Ovary (tissue), 10 donors: ENCODE measurements at places on chromosomes 3 and 15. TPM values are rescaled to one million over a fixed set of nuclear protein-coding genes. Genes with fewer than 3 reads are reported as not detected.

DNA sequence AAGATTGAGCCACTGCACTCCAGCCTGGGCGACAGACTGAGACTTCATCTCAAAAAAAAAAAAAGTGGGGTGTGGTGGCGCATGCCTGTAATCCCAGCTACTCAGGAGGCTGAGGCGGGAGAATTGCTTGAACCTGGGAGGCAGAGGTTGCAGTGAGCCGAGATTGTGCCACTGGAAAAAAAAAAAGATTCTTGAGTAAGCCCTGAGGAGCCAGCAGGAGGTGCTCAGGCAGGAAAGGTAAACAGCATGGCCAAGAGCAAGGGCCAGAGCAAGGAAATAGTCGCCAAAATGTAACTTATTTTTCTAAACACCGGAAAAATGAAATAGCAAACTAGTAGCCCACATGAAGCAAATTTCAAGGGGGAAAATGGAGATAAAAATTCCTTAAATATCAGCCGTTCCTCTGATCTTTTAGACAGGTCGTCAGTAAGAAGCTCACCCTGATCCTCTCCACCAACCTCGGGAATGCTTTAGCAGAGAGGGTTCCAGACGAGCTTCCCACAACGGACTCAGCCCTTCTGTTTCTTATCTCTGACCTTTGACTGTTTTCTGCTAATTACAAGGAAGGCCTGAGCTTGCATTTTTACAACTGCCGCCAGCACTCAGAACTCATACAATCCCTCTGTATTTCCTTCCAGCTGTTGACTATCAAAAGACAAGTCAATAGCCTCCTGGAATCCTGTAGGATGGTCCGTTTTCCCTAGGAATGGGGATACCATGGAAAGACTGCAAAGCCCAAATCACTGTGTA is 45.0 kb upstream of the AKAP13 start:
- DNase-seq: no peak

GRCh38 chr15:39974656-39975230 is 40.8 kb downstream of the EIF2AK4 start:
- DNase-seq: no peak

DNA sequence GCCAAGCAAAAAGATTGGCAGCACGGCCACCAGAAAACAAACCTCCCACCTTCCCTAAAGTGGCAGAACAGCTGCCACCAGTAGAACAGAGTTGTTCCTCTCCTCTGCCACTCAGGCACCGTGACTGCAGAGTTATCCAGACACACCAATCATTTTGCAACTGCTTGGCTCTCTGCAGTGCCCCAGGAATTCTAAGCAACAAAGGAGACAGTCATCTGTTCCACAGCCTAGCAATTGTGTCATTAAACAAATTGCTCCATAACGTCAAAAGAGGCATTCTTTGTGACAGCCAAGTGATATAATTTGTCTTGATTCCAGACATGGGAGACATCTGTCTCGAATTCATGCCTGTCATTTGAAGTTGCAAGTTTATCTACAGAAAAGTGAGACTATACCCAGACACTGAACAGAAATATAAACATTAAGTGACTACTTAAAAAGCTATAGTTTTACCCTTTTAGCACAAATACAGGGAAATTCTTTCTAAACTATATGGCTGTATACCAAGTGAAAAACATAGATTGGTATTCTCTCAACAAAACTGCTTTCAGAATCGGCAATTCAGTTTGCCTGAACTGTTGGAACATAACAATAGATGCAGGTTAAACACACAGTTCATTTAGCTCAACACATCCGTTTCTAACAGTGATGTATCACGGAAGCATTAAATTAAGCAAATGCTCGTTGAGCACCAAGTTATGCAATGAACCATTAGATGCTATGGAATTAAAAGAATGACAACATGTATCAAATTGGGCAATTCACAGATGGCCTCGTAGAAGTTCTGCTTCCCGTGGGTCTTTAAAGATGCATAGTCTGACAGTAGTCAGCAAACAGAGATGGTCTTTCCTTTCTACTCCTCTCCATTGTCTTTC is 281.3 kb downstream of the FGF12 start:
- no peak for DNase-seq

The ERICH6 gene
- polyA plus RNA-seq: 0.04 TPM

DNA sequence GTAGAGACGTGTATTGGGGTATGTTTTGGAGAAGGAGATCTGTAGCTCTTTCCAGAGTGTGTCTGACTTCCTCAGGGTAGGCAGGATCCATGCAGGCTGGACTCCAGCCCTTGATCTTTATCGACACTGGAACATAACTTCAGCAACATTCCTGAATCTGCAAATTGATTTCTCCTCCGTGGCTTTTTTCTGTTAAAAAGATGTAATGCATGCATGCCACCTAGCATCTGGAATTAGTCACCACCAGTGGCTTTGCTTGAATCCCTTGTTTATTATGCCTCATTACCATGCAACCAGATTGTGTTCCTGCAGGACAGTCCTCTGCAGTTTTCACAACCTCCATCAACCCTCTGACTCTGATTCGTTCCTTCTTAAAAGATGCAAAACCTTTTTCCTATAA is 86.1 kb downstream of the CCNL1 start:
- no peak for DNase-seq

DNA sequence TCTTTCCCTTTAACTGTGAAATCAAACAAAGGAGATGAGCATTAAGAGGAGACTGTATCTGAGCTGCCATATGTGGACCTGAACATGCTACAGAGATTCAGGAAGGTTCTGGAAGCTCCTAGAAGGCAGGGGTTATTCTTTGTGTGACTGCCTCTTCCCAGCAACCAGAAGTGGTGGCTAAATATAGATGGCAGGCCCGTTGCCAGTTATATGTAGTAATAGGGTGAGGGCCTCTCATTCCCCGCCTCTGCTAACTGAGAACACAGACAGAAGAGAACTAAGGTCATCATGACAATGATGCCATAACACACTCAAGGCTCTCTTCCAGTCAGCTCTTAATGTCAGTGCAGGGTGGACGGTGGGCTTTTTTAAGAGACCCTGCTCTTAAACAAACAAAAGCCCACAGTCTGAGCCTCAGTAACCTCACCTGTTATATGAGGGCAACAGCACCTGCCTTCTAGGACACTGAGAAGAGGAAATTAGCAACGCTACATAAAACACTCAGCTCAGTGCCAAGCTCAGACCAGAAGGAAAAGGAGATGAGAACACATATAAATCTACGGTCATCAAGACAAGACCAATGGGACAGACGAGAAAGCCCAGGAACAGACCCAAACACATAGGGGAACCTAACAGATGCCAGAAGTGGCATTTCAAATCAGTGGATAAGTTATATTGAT is 22.3 kb downstream of the CFAP92 start:
- DNase-seq: peak; percentile 44

- peak; percentile 87 for DNase-seq
These were observed 59.2 kb upstream of the FAM174B start for GRCh38 chr15:92714477-92715401.

The MCF2L2 gene
- polyA plus RNA-seq: 2.2 TPM

DNA sequence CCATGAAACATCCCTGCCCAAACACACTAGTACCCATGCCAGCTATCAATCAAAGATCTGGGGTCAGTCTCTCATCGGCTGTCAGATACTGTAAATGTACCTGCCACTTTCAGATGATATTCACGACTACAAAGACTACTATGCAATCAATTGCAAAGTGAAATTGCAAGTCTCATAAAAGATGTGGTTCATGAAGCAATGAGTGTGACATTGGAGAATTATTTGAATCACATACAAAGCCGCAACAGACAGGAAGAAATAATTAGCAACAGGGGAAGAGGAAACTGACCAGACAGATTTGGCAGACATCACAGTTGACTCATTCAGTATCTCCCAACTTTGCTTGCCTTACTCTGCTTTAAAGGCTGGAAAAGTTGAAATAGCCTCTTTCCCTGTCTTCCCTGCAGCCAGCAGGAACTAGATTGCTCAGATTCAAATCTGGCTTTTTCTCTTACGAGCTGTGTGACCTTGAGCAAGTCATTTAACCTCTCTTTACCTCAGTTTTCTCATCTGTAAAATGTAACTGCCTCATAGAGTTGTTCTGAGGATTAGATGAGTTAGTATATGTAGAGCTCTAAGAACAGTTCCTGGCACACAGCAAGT is 95.7 kb upstream of the C3orf80 start:
- no peak for DNase-seq

- DNase-seq: no peak
These were observed 472.8 kb downstream of the SHQ1 start for GRCh38 chr3:72375237-72376076.

DNA sequence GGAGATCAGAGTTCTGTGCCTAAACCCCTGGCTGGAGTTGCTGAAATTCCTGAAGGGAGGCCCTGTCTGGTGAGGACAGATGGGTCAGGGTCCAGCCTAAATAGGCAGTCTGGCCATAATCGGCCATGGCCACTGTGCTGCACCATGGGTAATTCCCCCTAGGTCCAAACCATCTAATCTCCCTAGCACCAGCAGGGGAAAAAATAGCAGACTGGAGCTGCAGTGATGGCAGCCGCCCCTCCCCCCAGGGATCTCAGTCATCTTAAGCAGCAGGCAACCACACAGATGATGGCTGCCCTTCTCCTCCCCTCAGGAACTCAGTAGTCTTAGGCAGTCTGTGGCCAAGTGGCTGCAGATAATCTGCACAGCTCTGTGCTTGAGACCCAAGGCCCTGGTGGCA is 68.4 kb upstream of the CD96 start:
- no peak for DNase-seq

The SKOR1 gene
- 0.05 TPM for polyA plus RNA-seq

GRCh38 chr3:142273501-142273900 is 48.1 kb upstream of the GK5 start:
- no peak for DNase-seq

DNA sequence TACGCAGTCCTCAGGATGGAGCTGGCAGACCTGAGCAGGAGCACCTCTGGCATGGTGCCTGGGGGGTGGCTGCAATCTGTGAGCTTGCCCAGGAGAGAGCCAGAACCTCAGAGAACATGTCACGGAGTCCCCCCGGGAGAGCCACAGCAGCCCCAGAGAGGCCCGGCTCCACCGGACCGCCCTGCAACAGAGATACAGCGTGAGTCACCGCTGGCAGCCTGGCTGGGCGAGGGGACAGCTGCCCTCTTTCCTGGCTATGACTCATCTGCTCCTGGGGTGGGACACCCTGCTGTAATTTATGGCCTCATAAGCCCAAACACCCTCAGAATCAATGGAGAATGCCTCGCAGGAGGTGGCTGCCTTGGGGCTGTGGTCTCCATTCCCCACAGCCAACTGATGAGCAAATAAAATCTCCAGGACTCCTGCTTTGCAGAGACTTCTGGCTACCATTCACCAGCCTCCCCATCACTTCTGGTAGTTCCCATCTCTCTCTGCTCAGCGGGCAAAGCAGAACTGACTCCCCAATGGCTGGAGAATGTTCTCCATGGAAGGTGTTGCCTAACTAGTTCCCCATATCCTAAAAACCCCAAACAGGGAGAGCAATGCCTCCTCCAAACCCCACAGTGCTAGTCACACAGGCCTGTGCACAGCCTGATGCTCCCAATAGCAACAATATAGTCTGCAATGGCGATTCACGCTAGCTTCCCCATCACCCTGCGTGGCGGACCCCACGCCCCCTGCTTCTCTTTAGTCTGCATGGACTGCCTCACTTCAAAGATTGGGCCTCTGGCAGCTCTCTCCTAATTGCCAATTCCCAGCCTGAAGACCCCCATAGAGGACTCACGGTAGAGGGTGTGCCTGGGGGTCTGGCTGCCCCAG is 21.6 kb downstream of the ACSBG1 start:
- DNase-seq: peak; percentile 22

The ARL8B gene
- 62.6 TPM for polyA plus RNA-seq

DNA sequence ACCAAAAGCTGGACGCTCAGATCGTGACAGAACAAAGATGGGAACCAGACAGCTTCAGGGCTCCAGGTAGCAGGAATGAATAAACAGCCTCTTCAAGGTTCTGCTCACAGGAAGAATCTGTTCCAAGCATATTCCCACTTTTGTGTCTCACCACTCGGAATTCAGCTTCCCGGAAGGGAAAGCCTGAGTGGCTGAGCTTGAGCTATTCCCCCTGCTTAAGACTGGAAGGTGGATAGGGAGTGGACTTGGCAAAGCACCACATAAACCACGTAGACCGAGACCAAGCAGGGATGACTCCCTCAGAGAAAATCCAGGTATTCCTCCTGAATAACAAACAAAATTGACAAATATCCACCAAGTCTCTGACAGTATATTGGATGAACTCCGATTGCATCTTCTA is 180.2 kb upstream of the NR2F2 start:
- no peak for DNase-seq

- DNase-seq: no peak
These were observed 27.6 kb downstream of the CHST14 start for GRCh38 chr15:40498418-40498817.

- DNase-seq: no peak
These were observed 3.2 kb downstream of the EFCAB12 start for GRCh38 chr3:129425213-129425612.

The KLHL6 gene
- 2.7 TPM for polyA plus RNA-seq

- no peak for DNase-seq
These were observed 31.2 kb upstream of the TOP2B start for GRCh38 chr3:25695731-25696420.

DNA sequence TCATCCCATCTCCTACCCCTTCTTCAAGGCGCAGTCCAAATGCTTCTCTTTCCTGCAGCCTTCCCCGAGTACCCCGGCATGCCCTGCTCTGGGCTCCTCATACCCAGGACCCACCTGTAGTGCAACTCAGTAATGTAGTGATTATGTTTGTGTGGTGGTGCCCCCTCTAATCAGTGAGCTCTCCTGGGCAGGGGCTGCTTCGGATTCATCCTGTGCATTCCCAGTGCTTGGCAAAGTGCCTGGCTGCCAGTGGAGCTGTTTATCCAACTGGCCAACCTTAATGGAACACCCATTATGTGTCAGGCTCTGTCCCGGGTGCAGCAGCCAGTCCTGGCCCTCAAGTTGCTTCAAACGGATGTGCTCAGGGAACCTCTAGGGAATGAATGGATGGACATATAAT is 174.4 kb upstream of the LINGO1 start:
- DNase-seq: no peak

DNA sequence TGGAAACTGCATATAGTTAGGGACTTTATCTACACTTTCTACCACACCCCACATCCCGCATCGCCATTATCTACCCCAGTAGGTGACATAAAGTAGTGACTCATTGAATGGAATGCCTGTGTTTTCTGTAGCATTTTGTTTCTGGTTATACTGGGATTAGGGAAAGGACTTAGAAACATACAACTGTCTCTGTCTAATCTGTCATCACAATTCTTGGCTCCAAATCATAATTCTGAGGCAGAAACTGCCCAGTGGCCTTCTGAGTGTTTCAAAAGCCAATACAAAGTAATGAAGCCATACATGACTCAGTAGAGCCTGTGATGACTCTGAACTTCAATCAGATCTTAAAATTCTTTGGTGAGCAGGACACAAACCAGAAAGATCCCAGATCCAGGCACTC is 115.7 kb upstream of the CHRM5 start:
- no peak for DNase-seq

The C3orf52 gene
- 0.24 TPM for polyA plus RNA-seq

The NR2E3 gene
- 0.04 TPM for polyA plus RNA-seq

The ALG1L2 gene
- not detected for polyA plus RNA-seq

GRCh38 chr3:129343643-129344360 is 65.1 kb downstream of the HMCES start:
- no peak for DNase-seq

The SERINC4 gene
- 0.39 TPM for polyA plus RNA-seq

- no peak for DNase-seq
These were observed 305.8 kb upstream of the THBS1 start for GRCh38 chr15:39275066-39275465.

- DNase-seq: no peak
These were observed 137.2 kb upstream of the CBLB start for GRCh38 chr3:106006001-106006400.

GRCh38 chr3:59388555-59389270 is 338.9 kb upstream of the CFAP20DC start:
- DNase-seq: no peak

The COL7A1 gene
- polyA plus RNA-seq: 18.4 TPM
